Activated naive CD8-positive, alpha-beta T cell treated with anti-CD3 and anti-CD28 coated beads, Interleukin-2, amount 10 ng/mL, durations not matched to agents 7 days and 5 days (primary cell): ENCODE measurements at places on chromosomes 5 and 9. TPM values are rescaled to one million over a fixed set of nuclear protein-coding genes. Genes with fewer than 3 reads are reported as not detected.

DNA sequence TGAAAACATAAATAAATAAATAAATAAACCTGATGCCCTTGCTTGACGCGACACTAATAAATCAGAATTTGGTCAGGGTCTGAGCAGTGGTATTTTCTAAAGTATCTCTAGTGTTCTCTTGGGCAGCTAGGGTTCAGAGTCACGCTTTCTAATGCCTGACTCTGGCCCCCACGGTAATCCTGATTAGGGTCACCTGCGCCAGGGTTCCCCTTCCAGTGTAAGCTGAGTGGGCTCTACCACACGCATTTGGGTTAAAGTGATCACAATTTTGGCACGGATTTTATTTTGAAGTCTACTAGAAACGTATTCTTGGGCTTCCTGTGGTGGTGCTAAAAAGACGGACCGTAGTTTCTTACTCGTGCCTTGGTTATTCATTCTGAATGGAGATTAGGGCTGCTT lies 651 bp downstream of the TTC1 start:
- peaks cover 6% of the 10 kb centered on the region for H3K36me3 ChIP-seq
- H3K4me1 ChIP-seq: peaks cover 20% of the 10 kb centered on the region
- peak overlapping the region; percentile 94 for H3K4me3 ChIP-seq
- H3K27ac ChIP-seq: peak overlapping the region; percentile 97
- peak; percentile 29 for DNase-seq

- no peak for DNase-seq
- H3K36me3 ChIP-seq: no peaks in the 10 kb centered on the region
- no peak overlapping the region for H3K27ac ChIP-seq
These were observed 57.5 kb upstream of the FREM1 start for GRCh38 chr9:14967450-14968321.

- H3K4me1 ChIP-seq: peaks cover 30% of the 10 kb centered on the region
- H3K27ac ChIP-seq: peak overlapping the region; percentile 25
- H3K4me3 ChIP-seq: no peak overlapping the region
These were observed 2.9 kb downstream of the BARX1 start for GRCh38 chr9:93952119-93952783.

DNA sequence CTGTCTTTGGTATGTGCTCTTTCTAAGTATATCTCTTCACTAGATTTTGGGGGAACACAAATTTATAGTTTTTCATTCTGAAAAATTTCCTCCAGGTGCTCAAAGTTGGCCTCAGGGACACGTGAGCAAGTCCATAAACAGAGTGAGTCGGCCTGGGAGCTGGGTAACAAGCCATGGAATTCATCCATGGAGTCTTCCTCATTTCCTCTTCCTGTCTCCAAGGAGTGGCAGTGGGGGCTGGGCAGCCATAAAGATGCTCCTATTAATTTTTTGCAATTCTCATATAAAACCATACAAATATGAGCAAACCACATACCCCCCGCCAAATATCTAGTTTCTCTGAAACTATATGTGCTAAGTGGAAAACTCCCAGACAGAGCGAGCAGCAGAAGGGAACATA lies 136.6 kb upstream of the OTULINL start:
- H3K36me3 ChIP-seq: peaks cover 1% of the 10 kb centered on the region
- peaks cover 6% of the 10 kb centered on the region for H3K4me1 ChIP-seq
- no peak overlapping the region for H3K27ac ChIP-seq
- DNase-seq: no peak
- H3K4me3 ChIP-seq: no peak overlapping the region
- H3K27me3 ChIP-seq: no peaks in the 10 kb centered on the region

DNA sequence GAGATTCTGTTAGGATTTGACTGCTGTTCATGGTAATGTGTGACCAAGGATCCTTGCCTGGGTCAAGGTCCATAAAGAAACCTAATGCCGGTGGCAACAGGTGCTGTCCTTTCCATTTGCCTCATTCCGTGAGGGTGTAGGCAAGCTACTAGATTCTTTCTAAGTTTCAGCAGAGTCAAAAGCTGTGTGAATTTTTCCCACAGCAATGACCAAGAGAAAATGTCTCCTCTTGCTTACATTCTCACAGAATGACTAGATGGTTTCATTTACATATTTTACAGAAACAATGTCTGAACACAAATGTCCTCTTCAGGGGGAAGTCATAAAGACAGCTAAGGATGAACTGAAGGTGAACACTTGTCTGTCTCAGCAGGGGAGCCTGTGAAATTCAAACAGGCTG lies 75.3 kb upstream of the SV2C start:
- H3K4me1 ChIP-seq: no peaks in the 10 kb centered on the region
- H3K27me3 ChIP-seq: peaks cover 12% of the 10 kb centered on the region
- no peak for DNase-seq
- H3K36me3 ChIP-seq: no peaks in the 10 kb centered on the region
- H3K27ac ChIP-seq: no peak overlapping the region

DNA sequence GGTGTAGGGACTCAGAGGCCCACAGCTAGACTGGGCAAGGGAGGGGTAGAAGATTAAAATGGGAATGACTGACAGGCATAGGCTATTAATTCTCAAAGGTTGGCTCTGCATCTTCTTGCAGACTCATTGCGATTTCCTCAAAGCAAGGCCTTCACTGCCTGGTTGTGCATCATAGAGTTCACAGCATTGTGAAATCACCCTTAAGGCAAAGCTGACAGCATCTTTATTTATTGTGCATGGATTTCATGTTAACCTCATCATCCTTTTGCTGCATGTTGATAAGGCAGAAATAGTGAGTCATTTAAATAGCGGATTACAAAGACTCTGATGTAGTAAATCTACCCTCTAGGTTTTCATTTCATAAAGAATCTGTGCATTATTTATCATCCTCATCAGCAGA lies 13.6 kb upstream of the PALM2AKAP2 start:
- H3K36me3 ChIP-seq: no peaks in the 10 kb centered on the region
- DNase-seq: no peak
- no peak overlapping the region for H3K27ac ChIP-seq
- H3K4me1 ChIP-seq: no peaks in the 10 kb centered on the region
- H3K4me3 ChIP-seq: no peak overlapping the region

DNA sequence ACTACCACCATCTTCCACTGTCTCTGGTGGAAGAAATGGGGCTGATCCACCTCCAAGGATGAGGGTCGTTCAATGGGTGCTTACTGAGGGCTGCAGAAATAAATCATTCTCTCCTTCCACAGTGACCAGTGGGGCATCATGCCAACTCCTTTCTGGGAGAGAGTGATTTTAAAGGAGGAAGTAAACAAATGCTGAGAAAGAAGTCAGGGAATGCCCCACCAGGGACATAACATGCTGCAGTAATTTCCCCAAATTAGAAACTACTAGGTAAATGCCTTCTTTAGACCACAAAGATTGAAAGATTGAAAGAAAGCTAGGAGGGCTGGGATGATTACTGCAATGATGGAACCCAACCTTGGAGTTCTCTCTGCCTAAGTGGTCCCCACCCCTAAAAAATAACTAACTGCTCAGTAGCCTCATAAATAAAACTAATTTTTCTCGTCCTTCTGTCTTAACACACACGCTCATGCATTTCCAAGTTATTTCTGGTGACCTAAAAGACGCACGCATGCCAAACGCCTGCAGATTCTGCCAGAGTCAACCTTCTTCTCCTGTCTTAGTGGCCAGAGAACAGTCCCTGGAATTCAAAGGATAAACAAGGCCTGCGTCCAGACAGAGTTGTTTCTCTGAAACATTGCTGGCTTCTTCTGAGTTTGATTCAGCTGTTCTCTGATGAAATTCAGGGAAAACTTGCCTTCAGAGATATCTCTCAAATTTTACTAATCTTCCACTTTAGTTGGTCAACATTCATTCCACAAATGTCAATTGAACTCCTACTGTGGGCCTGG lies 250.0 kb downstream of the NR3C1 start:
- DNase-seq: no peak
- H3K27ac ChIP-seq: no peak overlapping the region
- peaks cover 22% of the 10 kb centered on the region for H3K36me3 ChIP-seq
- no peak overlapping the region for H3K4me3 ChIP-seq

GRCh38 chr9:87498046-87498810 lies 561 bp downstream of the DAPK1 start:
- H3K4me3 ChIP-seq: peak overlapping the region; percentile 28
- no peak overlapping the region for H3K27ac ChIP-seq
- peaks cover 39% of the 10 kb centered on the region for H3K27me3 ChIP-seq
- no peaks in the 10 kb centered on the region for H3K4me1 ChIP-seq

DNA sequence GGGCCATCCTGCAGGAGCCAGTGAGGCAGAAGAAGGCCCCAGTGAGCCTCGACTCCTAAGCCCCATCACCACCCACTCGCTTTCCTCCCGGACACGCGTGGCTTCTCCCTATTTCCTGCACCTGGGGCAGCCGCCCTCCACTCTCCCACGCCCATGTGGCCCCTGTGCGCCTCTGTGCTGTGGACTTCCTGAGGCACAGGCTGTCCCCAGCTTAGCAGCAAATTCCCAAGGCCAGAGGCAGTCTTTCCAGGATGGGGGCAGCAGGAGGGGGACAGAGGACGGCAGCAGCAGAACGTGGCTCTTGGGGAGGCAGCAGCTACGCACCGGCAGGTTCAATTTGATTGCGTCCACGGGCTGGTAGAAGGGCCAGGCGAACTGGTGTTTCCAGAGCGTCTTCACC lies 14.9 kb downstream of the BRD3 start:
- no peak for DNase-seq
- H3K27ac ChIP-seq: no peak overlapping the region
- H3K4me1 ChIP-seq: peaks cover 3% of the 10 kb centered on the region
- no peaks in the 10 kb centered on the region for H3K27me3 ChIP-seq
- no peak overlapping the region for H3K4me3 ChIP-seq
- no peaks in the 10 kb centered on the region for H3K36me3 ChIP-seq

GRCh38 chr9:135561391-135562234 lies at the start of gene PAEP:
Gene PAEP, plus strand, starts transcription at chr9:135561756.
- H3K4me3 ChIP-seq: no peak within 1 kb of the TSS
- H3K27ac ChIP-seq: no peak within 1 kb of the TSS
- H3K4me1 ChIP-seq: peaks cover 2% of the 10 kb centered on the region
- no peaks in the 10 kb centered on the region for H3K36me3 ChIP-seq

GRCh38 chr9:134425812-134426211 lies 99.6 kb downstream of the RXRA start:
- no peak overlapping the region for H3K27ac ChIP-seq
- H3K27me3 ChIP-seq: no peaks in the 10 kb centered on the region
- no peaks in the 10 kb centered on the region for H3K4me1 ChIP-seq
- H3K4me3 ChIP-seq: no peak overlapping the region
- no peak for DNase-seq
- H3K36me3 ChIP-seq: no peaks in the 10 kb centered on the region

GRCh38 chr5:117103703-117104102 lies 529.1 kb upstream of the SEMA6A start:
- no peaks in the 10 kb centered on the region for H3K36me3 ChIP-seq
- no peak for DNase-seq
- H3K4me3 ChIP-seq: no peak overlapping the region
- H3K4me1 ChIP-seq: no peaks in the 10 kb centered on the region
- H3K27me3 ChIP-seq: no peaks in the 10 kb centered on the region

GRCh38 chr9:103617046-103617445 lies 477.1 kb upstream of the SMC2 start:
- no peaks in the 10 kb centered on the region for H3K27me3 ChIP-seq
- no peak overlapping the region for H3K4me3 ChIP-seq
- no peak for DNase-seq
- H3K4me1 ChIP-seq: no peaks in the 10 kb centered on the region
- H3K27ac ChIP-seq: no peak overlapping the region

SPRY4 gene
- 1.7 TPM for total RNA-seq

CERCAM gene
- total RNA-seq: 3.5 TPM

SNX30 gene
- 9.0 TPM for total RNA-seq

QRFP gene
- not detected for total RNA-seq
